T-cell (primary cell): ENCODE measurements at places on chromosomes 3 and 15.

GRCh38 chr15:66757521-66757920, 55.5 kb downstream of the SMAD6 start:
- peaks cover 56% of the 10 kb centered on the region for H3K27me3 ChIP-seq
- no peak for DNase-seq
- H3K27ac ChIP-seq = no peak overlapping the region

DNA sequence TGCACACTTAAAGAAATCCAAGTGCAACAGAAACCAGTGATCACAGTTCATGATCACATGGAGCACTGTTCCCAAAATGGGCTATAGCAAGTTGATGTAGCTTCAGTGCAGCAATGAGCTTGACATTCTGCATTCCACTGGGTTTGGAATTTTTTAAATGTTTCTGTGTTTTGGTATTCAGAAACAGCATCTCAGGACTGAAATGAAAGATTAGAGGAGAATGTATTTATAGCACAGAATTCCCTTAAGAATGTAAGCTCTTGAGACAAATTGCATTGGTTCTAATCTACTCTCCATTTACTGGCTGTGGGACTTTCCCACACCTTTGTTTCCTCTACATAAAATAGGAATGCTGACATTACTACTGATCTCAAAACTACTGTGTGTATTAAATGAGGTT, 162.7 kb downstream of the FGF12 start:
- no peak overlapping the region for H3K4me3 ChIP-seq
- DNase-seq = no peak
- H3K4me1 ChIP-seq = no peaks in the 10 kb centered on the region
- H3K27ac ChIP-seq = no peak overlapping the region

DNA sequence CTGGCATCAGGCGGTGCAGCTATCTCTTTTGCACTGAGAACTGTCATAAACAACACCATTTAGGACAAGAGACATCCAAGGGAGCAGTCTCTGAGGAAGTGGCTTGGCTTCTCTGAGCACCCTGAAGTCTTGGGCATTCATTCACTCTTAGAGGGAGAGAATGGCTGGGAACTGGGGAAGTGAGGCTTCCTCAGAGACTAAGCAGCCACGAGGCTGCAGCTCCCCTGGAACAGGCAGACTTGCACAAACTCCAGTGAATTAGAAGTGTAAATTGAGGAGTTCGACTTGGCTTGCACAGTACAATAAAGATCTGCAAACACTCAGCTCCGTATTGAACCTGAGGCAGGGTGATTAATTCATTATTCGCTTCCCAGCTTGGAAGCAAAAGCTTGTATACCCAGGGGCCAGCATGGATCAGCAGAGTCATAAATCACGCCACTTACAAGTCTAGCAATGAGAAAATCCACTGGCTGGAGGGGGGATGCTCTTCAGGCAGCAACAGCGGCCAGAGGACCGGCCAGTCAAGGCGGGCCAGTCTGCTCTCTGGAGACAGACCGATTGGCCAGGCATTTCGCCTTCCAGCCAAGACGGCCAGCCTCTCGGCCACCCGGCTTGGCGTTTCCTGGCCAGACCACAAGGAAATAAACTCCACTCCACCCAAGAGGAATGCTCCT, 118.8 kb upstream of the ADPGK start:
- no peak overlapping the region for H3K27ac ChIP-seq
- H3K4me3 ChIP-seq = no peak overlapping the region
- peaks cover 16% of the 10 kb centered on the region for H3K27me3 ChIP-seq
- DNase-seq = no peak

DNA sequence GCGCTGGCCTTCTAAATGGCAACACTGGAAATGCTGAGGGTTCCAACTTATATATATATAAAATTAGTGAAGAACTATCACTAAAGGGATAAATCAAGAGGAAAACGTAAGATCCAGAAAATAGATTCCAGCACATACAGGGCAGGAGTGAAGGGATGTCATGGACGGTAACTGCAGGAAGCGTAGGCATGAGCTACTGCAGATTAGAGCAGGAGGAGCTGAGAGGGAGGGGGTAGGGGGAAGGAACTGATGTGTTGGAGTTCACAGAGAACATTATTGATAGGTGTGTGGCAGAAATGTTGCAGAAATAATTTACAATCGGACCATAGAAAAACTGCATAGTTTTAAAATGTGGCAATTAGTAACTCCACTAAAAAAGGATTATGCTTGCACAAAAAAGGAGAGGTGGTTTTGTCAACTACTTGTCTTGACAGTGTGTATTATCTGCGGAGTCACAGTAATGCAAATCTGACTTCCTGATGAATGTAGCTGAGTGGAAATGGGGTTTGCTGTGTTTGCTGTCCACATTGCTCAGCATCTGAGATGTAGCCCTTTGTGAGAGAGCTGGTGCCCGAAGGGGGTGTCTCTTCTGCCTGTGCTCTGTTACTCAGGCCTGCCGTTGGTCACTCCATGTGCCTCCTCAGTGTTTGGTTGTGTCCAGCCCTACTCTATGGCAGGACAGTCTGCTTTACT, 61.2 kb downstream of the PAK2 start:
- no peaks in the 10 kb centered on the region for H3K4me1 ChIP-seq
- no peak overlapping the region for H3K27ac ChIP-seq
- no peak overlapping the region for H3K4me3 ChIP-seq
- H3K27me3 ChIP-seq = no peaks in the 10 kb centered on the region
- DNase-seq = no peak

DNA sequence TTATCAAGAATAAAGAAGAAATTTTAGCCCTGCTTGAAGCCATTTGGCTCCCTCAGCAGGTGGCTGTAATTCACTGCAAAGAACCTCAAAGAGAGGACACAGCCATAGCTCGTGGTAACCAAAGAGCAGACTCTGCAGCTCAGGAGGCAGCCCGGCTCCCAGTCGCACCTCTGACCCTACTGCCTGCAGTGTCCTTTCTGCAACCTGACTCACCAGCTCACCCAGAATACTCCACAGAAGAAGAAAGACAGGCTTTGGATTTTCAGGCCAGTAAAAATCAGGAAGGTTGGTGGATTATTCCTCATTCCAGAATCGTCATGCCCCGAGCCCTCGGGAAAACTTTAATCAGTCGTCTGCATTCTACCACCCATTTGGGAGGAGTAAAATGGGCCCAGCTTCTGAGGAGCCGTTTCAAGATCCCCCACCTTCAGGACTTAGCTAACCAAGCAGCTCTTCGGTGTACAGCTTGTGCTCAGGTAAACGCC, 38.6 kb downstream of the ZBTB11 start:
- no peaks in the 10 kb centered on the region for H3K36me3 ChIP-seq
- no peaks in the 10 kb centered on the region for H3K27me3 ChIP-seq
- H3K4me3 ChIP-seq = no peak overlapping the region

DNA sequence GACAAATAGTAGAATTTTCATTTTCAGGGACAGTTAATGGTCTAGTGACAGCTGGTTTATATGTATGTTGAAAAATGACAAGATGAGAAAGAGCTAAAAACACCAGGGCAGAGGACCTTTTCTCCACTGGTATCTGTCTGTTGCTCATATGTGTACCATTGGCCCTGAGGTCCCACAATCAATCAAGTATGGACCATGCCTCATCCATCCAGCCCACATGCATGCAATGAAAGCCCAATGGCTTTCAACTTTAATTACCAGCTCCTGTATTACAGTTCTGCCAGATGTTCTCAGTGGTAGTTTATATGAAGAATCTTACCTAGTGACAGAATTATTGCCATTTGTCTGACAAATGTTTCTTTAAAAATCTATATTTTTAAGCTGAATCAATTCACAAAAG, 234.1 kb downstream of the ZMAT3 start:
- H3K4me3 ChIP-seq = no peak overlapping the region
- H3K36me3 ChIP-seq = no peaks in the 10 kb centered on the region
- no peaks in the 10 kb centered on the region for H3K27me3 ChIP-seq
- H3K27ac ChIP-seq = no peak overlapping the region
- no peaks in the 10 kb centered on the region for H3K4me1 ChIP-seq
- DNase-seq = no peak

DNA sequence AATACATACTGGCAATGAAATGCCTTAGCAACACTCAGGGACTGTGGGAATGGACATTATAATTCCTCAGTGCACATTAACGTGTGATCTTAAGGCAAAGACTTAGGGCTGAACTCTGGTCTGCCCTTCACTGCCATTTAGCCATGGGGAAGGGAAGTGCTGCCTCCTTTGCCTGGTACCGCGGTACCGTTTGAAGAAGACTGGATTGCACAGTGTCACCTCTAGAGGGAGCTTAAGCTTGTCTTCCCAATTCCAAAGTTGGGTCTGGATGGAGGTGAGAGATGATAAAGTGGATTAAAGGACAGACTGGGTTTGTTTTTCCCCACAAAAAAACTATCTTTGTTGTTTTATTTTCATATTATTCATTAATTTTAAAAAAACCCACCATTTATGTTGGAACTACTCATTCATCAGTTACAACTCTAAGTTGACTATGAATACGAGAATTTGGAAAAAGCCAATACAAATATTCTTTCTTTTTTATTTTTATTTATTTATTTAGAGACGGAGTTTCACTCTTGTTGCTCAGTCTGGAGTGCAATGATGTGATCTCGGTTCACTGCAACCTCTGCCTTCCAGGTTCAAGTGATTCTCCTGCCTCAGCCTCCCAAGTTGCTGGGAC, 60.0 kb upstream of the SYN2 start:
- H3K4me1 ChIP-seq = no peaks in the 10 kb centered on the region
- DNase-seq = no peak
- no peak overlapping the region for H3K4me3 ChIP-seq
- peaks cover 7% of the 10 kb centered on the region for H3K27me3 ChIP-seq

GRCh38 chr3:166029507-166029906, 192.3 kb upstream of the BCHE start:
- H3K4me1 ChIP-seq = no peaks in the 10 kb centered on the region
- H3K27me3 ChIP-seq = no peaks in the 10 kb centered on the region
- H3K4me3 ChIP-seq = no peak overlapping the region

- no peak overlapping the region for H3K4me3 ChIP-seq
- H3K27ac ChIP-seq = no peak overlapping the region
- no peaks in the 10 kb centered on the region for H3K4me1 ChIP-seq
Observed at GRCh38 chr3:171172070-171172469, 145.6 kb upstream of the SLC2A2 start.

- H3K4me1 ChIP-seq = peaks cover 23% of the 10 kb centered on the region
- H3K36me3 ChIP-seq = no peaks in the 10 kb centered on the region
- no peak overlapping the region for H3K27ac ChIP-seq
- DNase-seq = no peak
Observed at GRCh38 chr15:101188637-101189408, 63.0 kb downstream of the CHSY1 start.

DNA sequence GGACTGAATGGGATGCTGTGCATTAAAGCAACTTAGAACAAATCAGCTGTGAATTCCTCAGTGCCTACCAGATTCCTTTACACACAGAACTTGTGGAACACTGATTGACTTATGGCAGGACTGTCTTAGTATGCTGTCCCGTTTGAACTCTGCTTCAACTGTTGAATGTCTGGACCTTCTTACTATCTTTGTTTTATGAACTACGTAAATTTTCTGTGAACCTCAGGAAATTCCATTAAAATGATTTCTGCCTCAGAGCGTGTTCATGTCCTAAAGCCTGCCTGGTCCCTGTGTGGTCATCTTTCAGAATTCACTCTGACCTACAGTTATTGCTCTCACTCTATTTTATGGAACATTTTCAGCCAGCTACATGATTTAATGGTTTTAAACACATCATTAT, 29.4 kb upstream of the FBN1 start:
- no peaks in the 10 kb centered on the region for H3K27me3 ChIP-seq
- DNase-seq = no peak
- no peaks in the 10 kb centered on the region for H3K36me3 ChIP-seq
- no peak overlapping the region for H3K4me3 ChIP-seq
- H3K4me1 ChIP-seq = no peaks in the 10 kb centered on the region

GRCh38 chr3:15377961-15378791, 45.8 kb upstream of the SH3BP5 start:
- no peaks in the 10 kb centered on the region for H3K4me1 ChIP-seq
- H3K27ac ChIP-seq = peak overlapping the region; percentile 92
- DNase-seq = peak; percentile 94
- H3K36me3 ChIP-seq = no peaks in the 10 kb centered on the region

GRCh38 chr3:67526246-67526645, 128.2 kb downstream of the SUCLG2 start:
- no peak overlapping the region for H3K4me3 ChIP-seq
- no peaks in the 10 kb centered on the region for H3K27me3 ChIP-seq
- no peaks in the 10 kb centered on the region for H3K4me1 ChIP-seq
- H3K27ac ChIP-seq = no peak overlapping the region
- no peak for DNase-seq
- peaks cover 25% of the 10 kb centered on the region for H3K36me3 ChIP-seq

DNA sequence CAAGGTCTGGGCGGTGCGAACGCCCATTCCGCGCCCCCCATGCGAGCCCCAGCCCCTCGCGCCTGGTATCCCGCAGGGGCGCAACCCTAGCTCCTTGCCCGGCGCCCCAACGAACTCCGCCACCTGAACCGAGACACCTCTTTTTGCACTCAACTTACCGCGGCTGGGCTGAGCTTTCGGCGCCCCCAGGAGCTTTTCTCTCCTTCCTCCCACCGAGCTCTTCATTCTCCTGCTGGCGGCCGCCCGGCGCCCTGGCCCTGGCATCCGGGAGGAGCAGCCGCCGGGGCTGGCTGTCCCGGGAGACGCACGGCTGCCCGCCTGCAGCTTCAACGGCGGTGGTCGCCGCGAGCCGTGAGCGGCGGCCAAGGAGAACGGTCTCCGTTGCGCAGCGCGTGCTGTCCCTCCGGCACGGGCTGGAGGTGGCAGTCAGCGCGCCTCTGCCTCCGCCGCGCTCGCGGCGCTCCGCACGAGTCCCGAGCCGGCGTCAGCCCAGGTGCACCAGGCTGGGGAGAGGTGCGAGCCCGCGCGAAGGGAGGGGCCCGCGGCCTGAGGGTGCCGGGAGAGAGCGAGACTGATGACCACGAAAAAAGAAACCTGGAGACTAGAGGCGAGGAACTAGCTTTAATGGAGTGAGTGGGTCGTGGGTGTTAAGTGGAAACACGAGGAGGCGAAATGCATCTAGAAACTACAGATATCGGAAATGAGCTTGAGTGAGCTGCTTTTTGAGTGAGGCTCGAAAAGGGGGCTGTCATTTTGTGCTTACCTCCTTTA, 621.5 kb upstream of the ZNF385D start:
- no peak overlapping the region for H3K27ac ChIP-seq
- H3K4me3 ChIP-seq = no peak overlapping the region
- H3K36me3 ChIP-seq = no peaks in the 10 kb centered on the region

- H3K27me3 ChIP-seq = peaks cover 14% of the 10 kb centered on the region
- no peak overlapping the region for H3K27ac ChIP-seq
- no peak for DNase-seq
- H3K4me3 ChIP-seq = no peak overlapping the region
Observed at GRCh38 chr15:62365795-62366442, 200.8 kb upstream of the C2CD4B start.

GRCh38 chr3:72169561-72170472, 384.9 kb upstream of the PROK2 start:
- H3K36me3 ChIP-seq = no peaks in the 10 kb centered on the region
- no peak overlapping the region for H3K27ac ChIP-seq
- H3K4me1 ChIP-seq = no peaks in the 10 kb centered on the region
- H3K27me3 ChIP-seq = no peaks in the 10 kb centered on the region

- no peak overlapping the region for H3K4me3 ChIP-seq
- no peaks in the 10 kb centered on the region for H3K4me1 ChIP-seq
- DNase-seq = no peak
- H3K36me3 ChIP-seq = no peaks in the 10 kb centered on the region
- H3K27me3 ChIP-seq = no peaks in the 10 kb centered on the region
Observed at GRCh38 chr3:89314454-89315098, 207.2 kb downstream of the EPHA3 start.
